H1 (cell line): ENCODE measurements at places on chromosomes 11 and 22. TPM values are rescaled to one million over a fixed set of nuclear protein-coding genes. Genes with fewer than 3 reads are reported as not detected.

The GNAZ gene
- 9.6 and 9.7 TPM in 2 replicates for total RNA-seq

The SLC5A1 gene
- not detected in 2 replicates for total RNA-seq

The SYT12 gene
- 2.8 and 3.3 TPM in 2 replicates for total RNA-seq

The CHRNA10 gene
- 1.1 and 1.3 TPM in 2 replicates for total RNA-seq

The E2F8 gene
- 11.4 and 11.5 TPM in 2 replicates for total RNA-seq

The GPR83 gene
- total RNA-seq, result 1.3 and 1.5 TPM in 2 replicates

The DRG1 gene
- 70.8 and 81.9 TPM in 2 replicates for total RNA-seq
